ENCODE measurements at places on chromosomes 2 and 18.

- DNase-seq = no peak
These were observed 168.5 kb downstream of the DPP4 start for GRCh38 chr2:161905389-161906046.

DNA sequence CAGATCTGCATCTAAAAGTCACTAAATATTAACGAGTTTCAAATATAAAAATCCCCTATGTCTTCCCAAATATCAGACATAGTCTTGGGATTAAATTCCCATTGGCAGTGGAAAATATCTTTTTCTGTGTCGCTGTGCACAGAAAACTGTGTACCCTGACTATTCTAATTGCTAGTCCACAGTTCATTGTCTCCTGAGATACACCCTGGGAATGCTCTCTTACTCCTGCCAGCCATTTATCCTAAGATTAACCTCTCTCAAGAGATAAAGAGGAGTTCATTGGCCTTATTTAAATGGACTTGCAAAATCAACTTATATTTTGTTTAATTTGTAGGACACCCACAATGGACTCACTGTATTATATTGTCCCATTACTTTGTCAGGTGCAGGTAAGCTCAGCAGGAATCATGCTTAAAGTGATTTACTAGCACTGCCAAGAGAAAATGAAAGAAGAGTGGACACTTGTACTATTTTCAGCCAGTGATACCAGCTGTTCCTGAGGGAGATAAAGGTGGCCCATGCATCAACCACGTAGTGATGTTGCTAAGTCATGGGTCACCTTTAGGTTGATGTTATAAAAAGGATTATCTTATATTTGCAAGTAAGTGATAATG is 553.8 kb downstream of the PIK3C3 start:
- DNase-seq = no peak

GRCh38 chr18:28626756-28627155 is 449.8 kb upstream of the CDH2 start:
- no peak for DNase-seq

DNA sequence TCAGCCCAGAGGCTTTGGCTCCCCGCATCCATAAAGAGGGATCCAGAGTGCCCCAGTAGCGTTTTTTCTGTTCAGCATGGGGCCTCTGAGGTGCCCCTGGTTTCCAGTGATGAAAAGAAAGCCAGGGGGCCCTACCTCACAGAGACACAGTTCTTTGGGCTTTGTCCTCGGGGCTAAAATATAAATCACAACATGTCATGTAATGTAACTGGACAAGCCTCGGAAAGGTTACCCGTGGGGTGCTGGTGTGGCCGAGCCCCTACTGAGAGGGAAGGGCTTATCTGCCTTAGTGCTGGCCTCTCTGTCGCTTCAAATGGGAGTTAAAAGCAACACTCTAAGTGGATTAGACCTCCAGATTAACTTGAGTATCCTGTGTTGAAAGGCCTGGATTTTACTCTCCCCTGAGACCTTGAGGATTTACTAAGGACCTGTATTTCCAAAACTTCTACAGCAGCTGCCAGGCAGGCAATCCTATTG is 251.6 kb upstream of the APCDD1 start:
- no peak for DNase-seq

DNA sequence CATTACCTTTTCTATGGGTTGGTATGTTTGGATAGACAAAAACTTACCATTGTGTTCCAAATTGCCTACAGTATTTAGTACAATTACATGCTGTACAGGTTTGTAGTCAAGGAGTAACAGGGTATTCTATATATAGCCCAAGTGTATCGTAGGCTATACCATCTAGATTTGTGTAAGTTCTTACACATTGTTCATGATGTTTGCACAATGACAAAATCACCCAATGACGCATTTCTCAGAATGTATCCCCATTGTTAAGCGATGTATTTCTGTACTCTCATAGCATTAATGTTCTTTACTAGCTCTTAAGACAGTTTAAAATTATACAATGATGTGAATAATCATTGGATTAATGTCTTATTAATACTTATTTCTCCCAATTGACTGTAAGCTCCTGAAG is 16.7 kb downstream of the TACR1 start:
- no peak for DNase-seq

DNA sequence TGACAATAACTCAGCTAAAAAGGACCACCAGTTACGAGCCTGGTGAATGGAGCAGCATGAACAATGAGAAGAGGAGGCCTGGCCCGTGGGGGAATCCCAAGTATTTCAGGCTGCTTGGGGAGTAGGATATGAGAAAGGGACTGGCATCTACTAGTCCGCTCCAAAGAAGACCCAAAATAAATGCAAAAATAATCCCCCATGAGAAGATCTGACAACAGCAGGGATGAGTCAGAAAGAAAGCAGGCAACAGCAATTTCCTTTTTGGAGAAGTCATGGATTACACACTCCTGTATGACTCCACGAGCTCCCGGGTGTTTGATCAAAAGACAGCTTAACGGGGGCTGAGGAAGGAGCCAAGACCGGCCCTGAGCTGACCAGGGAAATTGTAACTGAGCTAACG is 111.4 kb downstream of the SOX11 start:
- DNase-seq = no peak

All from activated CD8-positive, alpha-beta memory T cell treated with anti-CD3 and anti-CD28 coated beads for 48 hours (primary cell).